Sigmoid colon (tissue), 7 donors: ENCODE measurements at places on chromosomes 12 and 14.

GRCh38 chr14:51382506-51382905 is 142.5 kb downstream of the TMX1 start:
- no peak for DNase-seq

DNA sequence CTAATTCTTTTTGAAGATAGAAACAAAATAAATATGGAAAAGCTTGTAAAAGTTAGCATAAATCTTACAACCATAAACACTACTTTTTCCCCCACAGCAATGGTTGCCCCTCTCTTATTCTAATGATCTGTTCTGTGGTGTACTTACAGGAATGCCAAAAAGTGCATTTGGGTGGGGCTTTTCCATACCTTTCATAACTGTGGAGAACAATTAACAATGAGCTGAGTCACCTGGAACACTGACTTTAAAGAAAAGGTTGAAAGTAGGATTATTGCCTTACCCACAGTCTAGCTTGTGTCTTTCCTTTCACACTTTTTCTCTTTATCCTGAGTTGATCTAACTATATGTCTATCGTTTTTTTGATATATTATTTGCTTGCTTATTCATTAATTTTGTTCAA is 86.9 kb downstream of the TPH2 start:
- DNase-seq = no peak

- no peak for DNase-seq
These were observed 449.1 kb downstream of the BCL11B start for GRCh38 chr14:98822917-98823316.

DNA sequence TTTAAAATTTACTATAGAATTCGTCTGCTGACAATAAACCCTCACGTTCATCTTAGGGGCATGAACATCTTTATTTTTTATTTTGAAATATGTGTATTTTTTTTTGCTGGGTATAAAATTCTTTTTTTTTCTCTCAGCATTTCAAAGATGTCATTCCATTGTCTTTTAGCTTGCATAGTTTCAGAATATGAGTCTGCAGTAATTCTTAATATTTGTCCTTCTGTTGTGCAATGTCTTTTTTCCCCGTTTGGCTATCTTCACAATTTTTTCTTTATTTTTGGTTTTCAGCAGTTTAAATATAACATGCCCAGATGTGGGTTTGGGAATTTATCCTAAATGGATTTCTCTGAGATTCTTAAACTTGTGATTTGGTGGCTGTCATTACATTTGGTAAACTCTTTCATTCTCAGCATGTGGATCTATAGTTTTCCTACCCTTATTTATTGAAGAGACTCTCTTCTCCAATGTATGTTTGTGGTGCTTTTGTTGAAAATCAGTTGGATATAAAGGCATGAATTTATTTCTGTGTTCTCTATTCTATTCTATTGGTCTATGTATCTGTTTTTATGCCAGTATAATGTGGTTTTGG is 37.8 kb upstream of the PLBD1 start:
- no peak for DNase-seq

GRCh38 chr14:23033801-23034497 is 751 bp downstream of the PSMB5 start:
- DNase-seq = no peak

- DNase-seq = peak; percentile 97
These were observed 128.0 kb downstream of the RFLNA start for GRCh38 chr12:124422570-124423523.
